ENCODE measurements at places on chromosomes 16 and 17. TPM values are rescaled to one million over a fixed set of nuclear protein-coding genes. Genes with fewer than 3 reads are reported as not detected.
A peak's percentile ranks its signal among the peaks of the same experiment; 100 is the strongest.

The GAS2L2 gene
- not detected for total RNA-seq

- H3K4me1 ChIP-seq: peaks cover 62% of the 10 kb centered on the region
- H3K27ac ChIP-seq: peak overlapping the region; percentile 77
- DNase-seq: no peak
- H3K36me3 ChIP-seq: peaks cover 37% of the 10 kb centered on the region
Observed at GRCh38 chr17:82240506-82241182, 11.8 kb downstream of the SLC16A3 start.

GRCh38 chr17:27455236-27455913 is 873 bp upstream of the KSR1 start:
- peak overlapping the region; percentile 88 for H3K4me3 ChIP-seq
- peaks cover 39% of the 10 kb centered on the region for H3K4me1 ChIP-seq
- H3K36me3 ChIP-seq: peaks cover 23% of the 10 kb centered on the region

DNA sequence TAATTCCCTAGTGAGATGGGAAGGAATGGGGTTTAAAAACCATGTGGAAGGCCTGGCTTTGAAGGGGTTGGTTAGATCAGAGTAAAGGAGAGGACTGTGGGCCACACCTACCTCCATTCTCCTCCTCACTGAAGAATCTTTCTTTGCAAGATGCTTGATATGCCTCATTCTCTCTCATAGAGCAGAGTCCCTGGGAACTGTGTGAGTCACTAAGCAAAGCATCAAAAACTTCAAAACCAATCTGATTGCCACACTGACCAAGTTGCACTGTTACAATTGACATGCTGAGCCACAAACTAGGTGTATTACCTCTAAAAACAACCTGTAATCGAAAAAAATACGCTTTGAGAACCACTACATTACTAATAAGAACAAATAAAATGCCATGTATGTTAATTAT is 2.0 kb downstream of the TUBD1 start:
- H3K4me3 ChIP-seq: peak overlapping the region; percentile 99
- H3K27me3 ChIP-seq: no peaks in the 10 kb centered on the region
- peaks cover 35% of the 10 kb centered on the region for H3K4me1 ChIP-seq
- H3K36me3 ChIP-seq: peaks cover 39% of the 10 kb centered on the region

The KRTAP16-1 gene
- total RNA-seq: not detected

DNA sequence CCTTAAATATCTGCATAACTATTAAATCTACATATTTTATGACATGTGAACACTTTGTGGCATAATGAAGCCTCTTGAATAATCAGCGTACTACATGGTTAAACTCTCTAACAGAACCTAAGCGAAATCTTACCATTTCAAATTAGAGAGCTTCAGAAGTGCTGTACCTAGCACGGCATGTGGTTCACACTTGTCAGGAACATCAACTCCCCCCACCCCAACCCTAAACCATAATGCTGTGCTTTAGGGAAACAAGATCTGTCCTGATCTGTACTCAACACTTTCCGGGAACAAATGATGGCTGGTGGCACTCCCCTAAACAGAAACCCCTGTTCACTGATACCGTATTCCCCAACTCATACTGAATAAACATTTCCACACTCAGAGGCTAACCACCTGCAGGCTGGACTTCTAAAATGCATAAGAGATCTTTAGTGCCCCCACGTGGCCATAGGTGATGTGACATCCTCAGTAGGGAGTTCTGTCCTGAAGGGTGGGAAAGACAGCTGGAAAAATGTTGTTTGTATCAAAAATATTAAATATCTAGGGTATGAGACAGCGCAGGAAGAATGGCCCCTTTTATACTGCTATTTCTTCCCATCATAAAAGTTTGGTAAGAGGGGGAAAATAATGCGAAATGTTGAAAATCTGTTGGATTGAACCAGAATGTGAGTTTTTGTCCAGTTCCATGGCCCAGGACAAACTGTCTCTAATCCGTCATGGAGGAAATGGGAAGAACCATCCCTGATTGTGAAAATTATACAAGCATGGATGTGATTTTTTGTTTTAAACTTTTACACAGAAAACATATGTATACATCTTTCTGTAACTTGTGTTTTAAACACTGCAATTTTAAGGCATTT is 88.6 kb downstream of the USP31 start:
- H3K4me1 ChIP-seq: peaks cover 4% of the 10 kb centered on the region
- H3K36me3 ChIP-seq: no peaks in the 10 kb centered on the region
- H3K4me3 ChIP-seq: no peak overlapping the region
- H3K27me3 ChIP-seq: peaks cover 20% of the 10 kb centered on the region

GRCh38 chr16:64408699-64409098 is 713.2 kb downstream of the CDH11 start:
- no peak for DNase-seq
- H3K4me3 ChIP-seq: no peak overlapping the region
- H3K4me1 ChIP-seq: no peaks in the 10 kb centered on the region
- H3K36me3 ChIP-seq: no peaks in the 10 kb centered on the region

DNA sequence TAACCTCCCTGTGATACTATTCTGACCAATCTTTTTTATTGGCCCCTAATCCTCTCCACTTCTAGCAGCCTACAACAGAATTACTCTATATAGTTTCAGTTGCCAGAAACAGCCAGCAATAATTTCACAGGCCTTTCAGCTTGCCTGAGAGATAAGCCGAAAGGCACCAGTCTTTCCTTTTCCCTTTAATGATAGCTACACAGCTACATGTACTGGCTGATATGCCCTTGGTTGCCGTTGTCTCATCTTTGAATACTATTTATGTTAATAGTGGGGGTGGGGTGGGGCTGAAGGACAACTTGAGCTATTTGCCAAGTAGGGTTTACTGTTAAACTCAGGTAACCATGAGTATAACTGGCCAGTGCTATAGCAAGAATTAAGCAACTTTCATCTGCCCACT is 35.8 kb upstream of the RASL10B start:
- H3K27ac ChIP-seq: no peak overlapping the region
- H3K4me1 ChIP-seq: peaks cover 2% of the 10 kb centered on the region
- peaks cover 29% of the 10 kb centered on the region for H3K36me3 ChIP-seq
- no peak overlapping the region for H3K4me3 ChIP-seq

DNA sequence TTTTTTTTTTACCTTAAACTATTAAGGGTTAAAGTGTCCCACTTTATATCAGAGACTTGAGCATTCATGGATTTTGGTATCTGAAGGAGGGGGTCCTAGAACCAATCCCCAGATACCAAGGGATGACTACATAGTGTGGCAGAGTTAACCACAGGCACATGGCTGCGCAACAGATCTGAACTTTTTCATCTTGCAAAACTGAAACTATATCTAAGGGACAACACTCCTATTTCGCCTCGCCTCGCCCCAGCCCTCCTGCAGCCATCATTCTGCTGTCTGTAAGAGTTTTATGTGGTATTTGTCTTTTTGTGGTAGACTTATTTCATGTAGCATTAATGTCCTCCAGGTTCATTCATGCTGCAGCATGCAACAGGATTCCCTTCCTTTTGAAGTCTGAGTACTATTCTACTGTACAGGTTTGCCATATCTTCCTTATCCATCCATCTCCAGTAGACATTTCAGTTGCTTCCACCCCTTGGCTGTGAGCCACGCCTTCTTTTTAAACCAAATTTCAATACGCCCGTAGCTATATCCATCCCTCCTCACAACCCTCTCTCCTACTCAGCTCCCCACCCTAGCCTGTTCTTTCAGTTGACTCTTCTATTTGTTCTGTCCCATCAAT is 53.2 kb downstream of the AMFR start:
- DNase-seq: peak; percentile 30
- H3K27me3 ChIP-seq: no peaks in the 10 kb centered on the region
- no peak overlapping the region for H3K4me3 ChIP-seq
- peaks cover 24% of the 10 kb centered on the region for H3K4me1 ChIP-seq

- H3K4me1 ChIP-seq: peaks cover 56% of the 10 kb centered on the region
- peaks cover 3% of the 10 kb centered on the region for H3K27me3 ChIP-seq
- no peak for DNase-seq
- H3K27ac ChIP-seq: peak overlapping the region; percentile 76
- H3K4me3 ChIP-seq: no peak overlapping the region
Observed at GRCh38 chr16:27289669-27290068, 21.1 kb upstream of the NSMCE1 start.

DNA sequence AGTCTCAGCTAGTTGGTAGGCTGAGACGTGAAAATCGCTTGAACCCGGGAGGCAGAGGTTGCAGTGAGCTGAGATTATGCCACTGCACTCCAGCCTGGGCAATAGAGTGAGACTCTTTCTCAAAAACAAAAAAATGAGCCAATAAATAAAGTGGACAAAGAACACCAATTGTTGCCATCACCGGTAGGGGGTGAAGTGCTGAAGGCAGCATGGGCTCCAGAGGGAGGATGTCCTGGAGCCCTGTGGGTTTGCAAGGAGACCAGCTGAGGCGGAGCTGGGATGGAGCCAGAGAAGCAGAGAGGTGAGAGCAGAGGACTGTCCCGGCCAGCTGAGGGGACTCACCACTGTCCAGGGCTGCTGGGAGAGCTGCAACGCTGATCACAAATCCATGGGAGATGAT is 13.8 kb downstream of the CHST6 start:
- no peak overlapping the region for H3K27ac ChIP-seq
- no peak overlapping the region for H3K4me3 ChIP-seq
- no peak for DNase-seq
- no peaks in the 10 kb centered on the region for H3K36me3 ChIP-seq

The MT1M gene
- total RNA-seq: not detected

The SLC35B1 gene
- 59.4 TPM for total RNA-seq

- H3K27ac ChIP-seq: no peak overlapping the region
- H3K36me3 ChIP-seq: no peaks in the 10 kb centered on the region
- H3K4me3 ChIP-seq: no peak overlapping the region
- H3K27me3 ChIP-seq: no peaks in the 10 kb centered on the region
Observed at GRCh38 chr17:83196024-83196365, 116.6 kb downstream of the METRNL start.

DNA sequence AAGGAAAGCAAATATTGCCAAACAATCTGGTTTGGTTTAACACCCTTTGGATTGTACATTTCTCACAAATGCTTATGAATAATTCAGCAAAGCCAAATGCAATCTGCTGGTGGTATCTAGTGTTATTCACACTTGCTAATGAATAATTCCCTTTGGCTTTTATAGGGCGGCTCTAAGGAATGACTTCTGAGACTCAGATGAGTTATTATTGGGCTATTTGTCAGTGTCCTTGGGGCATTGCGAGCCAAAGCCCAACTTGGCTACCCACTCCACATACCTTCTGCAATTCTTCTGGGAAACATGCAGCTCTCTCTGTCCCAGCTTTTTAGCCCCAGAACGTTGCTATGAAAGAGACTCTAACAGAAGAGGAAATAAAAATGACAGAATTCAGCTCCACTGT is 41.1 kb downstream of the FTO start:
- H3K36me3 ChIP-seq: peaks cover 9% of the 10 kb centered on the region
- peak overlapping the region; percentile 1 for H3K27ac ChIP-seq
- no peak for DNase-seq
- no peak overlapping the region for H3K4me3 ChIP-seq
- no peaks in the 10 kb centered on the region for H3K27me3 ChIP-seq

DNA sequence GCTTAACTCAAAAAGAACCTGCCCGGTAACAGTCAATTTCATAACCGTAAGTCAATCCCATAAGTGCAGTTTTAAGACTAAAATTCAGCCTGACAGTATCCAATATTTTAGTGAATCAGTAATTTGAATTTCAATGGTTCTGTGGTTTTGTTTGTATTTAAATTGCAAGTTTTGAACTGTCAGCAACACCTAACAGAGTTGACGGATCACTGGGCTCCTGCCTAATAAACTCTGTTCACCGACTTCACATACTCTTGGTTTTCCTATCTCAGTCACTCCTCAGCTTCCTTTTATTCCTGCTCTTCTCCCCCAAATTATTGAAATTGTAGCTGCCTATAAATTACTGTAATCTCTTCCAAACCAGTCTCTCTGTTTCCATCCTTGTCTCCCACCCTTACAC is 12.5 kb downstream of the SIAH1 start:
- no peak for DNase-seq
- H3K27me3 ChIP-seq: no peaks in the 10 kb centered on the region
- peaks cover 29% of the 10 kb centered on the region for H3K4me1 ChIP-seq
- no peak overlapping the region for H3K27ac ChIP-seq

DNA sequence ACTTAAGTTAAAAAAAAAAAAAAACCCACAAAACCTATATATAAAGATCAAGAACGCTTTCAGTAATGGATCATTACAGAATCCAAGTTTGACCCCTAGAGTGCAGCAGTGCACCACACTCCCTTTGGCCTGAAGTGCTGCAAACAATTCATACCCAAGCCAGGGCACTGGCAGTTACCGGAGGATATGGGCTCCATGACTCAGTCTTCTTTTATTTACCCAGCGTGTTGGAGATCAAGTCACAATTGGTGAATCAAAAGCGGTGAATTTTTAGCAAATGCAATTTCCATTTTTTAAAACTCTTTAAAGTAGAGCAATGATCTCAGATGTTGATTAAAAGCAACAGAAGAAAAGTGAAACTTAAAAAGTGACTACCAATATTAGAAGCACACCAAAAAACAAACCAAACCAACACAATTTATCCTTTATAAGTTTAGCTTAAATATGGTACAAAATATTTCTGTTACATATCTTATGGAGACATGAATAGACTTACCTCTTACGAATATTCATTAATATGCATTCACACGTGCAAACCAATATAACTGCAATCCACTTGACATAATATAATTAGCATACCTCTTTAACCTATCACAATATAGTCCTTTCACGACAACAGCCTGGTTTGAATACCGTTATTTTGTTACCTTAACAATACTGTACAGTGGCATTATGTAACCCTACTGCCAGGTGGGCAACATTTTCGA is 46.3 kb downstream of the ZNF652 start:
- H3K27me3 ChIP-seq: no peaks in the 10 kb centered on the region
- peaks cover 4% of the 10 kb centered on the region for H3K36me3 ChIP-seq
- H3K27ac ChIP-seq: no peak overlapping the region
- peak; percentile 89 for DNase-seq
- no peak overlapping the region for H3K4me3 ChIP-seq

- peaks cover 72% of the 10 kb centered on the region for H3K27me3 ChIP-seq
- peak overlapping the region; percentile 49 for H3K4me3 ChIP-seq
- H3K36me3 ChIP-seq: no peaks in the 10 kb centered on the region
- H3K4me1 ChIP-seq: no peaks in the 10 kb centered on the region
Observed at GRCh38 chr17:48634493-48635208, 8.5 kb upstream of the HOXB9 start.

The CENPN gene
- 56.3 TPM for total RNA-seq

GRCh38 chr17:28612531-28612930 is 1.5 kb downstream of the RSKR start:
- peak overlapping the region; percentile 7 for H3K27ac ChIP-seq
- no peaks in the 10 kb centered on the region for H3K27me3 ChIP-seq
- peaks cover 3% of the 10 kb centered on the region for H3K4me1 ChIP-seq
- DNase-seq: no peak
- H3K4me3 ChIP-seq: no peak overlapping the region

DNA sequence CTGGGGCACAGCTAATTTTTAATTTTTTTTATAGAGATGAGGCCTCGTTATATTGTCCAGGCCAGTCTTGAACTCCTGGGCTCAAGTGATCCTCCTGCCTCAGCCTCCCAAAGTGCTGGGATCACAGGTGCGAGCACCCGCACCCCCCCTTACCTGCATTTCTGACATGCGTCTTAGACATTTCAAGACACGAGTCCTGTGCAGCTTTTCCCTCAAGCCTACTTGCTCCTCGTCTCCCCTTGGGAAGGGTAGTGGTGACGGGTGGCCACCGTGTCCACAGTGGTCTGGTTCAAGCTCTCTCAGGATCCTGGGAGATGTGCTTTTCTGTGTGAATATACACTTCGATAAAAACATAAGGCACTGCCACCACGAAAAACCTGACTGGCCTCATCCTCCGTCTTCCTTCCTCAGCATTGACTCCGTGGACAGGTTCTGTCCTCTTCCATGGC is 9.6 kb downstream of the CANT1 start:
- no peaks in the 10 kb centered on the region for H3K27me3 ChIP-seq
- H3K4me3 ChIP-seq: no peak overlapping the region
- peaks cover 6% of the 10 kb centered on the region for H3K4me1 ChIP-seq
- no peak overlapping the region for H3K27ac ChIP-seq
